ACHN (cell line): ENCODE measurements at places on chromosomes 2 and 18.

- DNase-seq, result peak; percentile 86
These were observed 1.5 kb upstream of the EPHA4 start for GRCh38 chr2:221573430-221574230.

GRCh38 chr2:12211326-12212175 is 465.1 kb downstream of the LPIN1 start:
- DNase-seq, result no peak

DNA sequence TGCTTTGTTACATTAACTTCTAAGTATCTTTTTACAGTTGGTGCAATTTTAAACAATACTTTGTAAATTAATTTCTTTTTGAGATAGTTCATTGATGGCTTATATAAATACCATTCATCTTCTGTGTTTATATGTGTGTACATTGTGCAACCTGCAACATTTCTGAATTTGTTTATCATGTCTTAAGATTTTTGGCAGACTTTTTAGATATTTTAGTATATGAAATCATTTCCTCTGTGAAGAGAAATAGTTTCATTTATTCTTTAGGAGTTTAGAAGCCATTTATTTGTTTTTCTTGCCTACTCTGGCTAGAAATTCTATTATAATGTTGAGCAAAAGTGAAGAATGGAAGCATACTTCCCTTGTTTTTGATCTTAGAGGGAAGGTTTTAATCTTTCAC is 337.8 kb upstream of the DSEL start:
- no peak for DNase-seq

DNA sequence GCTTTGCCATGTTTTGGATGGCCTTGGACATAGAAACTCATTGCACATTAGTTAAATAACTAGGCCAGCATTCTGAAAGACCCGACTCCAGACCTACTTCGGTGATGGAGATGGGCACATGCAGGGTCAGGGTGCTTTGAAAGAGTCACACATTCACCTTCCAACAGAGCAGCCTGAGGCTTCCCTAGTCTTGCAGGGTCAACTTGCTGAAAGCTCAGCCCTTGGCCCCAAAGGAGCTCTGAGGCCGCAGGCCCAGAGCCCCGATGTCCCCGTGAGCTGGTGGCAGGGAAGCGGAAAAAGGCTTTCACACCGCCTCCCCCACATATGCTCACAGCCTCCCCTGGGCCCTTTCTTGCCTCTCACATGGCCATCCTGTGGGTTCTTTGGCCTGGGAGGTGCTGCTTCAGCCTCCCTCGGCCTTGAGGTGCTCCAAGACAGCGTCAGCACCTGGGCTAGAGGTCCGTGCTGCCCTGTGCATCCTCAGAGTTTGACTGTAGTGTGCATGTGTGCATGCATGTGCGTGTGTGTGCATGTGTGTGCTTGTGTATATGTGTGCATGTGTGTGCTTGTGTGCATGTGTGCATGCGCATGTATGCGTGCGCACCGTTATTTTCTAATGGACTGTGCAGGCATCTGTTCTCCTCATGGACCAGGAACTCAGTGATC is 21.6 kb downstream of the LDLRAD4 start:
- DNase-seq, result no peak

- no peak for DNase-seq
These were observed 198.8 kb downstream of the IRS1 start for GRCh38 chr2:226600802-226601201.

DNA sequence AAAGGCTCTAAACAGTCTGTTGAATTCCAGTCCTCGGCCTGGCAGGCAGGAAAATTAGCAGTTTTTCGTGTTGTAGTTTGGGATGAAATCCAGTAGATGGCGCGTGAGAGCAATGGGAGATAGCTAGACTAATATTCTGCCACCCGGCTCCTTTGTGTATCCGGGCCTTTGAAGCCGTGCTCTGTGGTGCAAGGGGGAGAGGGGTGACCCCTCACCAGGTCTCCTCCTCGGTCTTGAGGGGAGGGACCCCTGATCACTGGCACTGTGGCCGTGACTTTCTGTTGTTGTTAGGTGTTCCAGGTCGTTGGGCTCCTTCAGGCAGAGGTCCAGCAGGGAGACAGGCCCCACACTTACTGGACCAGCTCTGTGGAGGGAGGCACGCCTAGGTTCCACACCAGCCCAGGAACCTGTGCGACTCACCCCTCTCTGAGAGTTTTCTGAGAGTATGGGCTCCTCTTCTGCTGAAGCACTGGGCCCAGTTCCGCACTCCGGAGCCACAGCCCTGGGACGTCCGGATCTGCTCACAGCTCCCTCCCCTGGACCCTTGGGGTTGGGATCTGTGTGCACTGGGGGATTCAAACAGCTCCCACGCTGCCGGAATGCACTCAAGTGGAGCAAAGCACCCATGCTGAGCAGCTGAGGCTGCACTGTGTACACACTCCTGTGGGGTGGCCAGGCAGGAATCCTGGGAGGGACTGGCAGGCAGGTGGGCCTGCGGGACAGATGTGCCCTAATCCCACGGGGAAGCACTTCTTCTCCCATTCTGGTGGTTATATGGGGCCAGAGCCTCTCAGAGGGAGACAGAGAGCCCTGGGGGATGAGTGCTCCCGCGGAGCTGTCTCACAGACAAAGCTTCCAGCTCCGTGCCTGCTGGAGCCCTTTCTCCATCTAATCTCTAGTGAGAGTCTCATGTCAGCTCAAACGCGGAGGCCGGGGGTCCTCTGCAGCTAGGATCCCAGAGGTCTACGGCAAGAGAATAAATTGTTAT is 8.8 kb downstream of the GKN2 start:
- peak; percentile 80 for DNase-seq

- DNase-seq, result no peak
These were observed 60.7 kb downstream of the ASXL2 start for GRCh38 chr2:25817630-25818029.

DNA sequence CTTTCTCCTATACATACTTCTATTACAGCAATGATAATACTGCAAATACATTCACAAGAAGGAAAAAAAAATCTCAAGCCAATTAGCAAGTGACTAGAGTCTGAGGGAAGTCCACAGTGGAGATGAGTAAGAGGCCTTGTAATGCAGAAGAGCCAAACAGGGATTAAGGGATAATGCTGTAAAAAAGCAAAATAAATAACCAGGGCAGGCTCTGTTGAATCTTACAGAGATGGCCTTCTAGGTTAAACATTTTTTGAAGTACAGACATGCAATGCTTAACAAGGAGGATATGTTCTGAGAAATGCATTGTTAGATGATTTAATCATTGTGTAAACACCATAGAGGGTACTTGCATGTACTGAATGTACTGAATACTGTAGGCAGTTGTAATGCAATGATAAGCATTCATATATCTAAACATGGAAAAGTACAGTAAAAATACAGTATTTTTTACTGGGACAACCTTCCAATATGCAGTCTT is 122.1 kb upstream of the RMDN2 start:
- DNase-seq, result peak; percentile 19

DNA sequence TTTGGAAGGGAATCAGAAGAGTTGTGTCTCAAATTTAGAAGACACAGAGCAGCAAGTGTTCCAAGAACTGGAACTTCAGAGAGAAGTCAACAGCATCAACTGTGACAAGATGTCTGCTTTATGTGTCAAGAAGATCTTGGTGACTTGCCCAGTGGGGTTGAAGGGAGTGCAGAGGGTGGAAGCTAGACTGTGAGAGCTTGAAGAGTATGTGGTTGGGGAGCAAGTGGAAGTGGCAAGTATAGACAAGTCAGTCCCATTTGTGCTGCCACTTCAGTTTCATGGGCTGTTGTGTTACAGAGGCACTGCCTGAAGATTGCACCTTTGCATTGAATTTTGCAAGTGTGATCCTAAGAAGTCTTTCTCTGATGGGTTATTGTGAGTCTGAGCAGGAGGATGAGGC is 68.7 kb upstream of the MC2R start:
- DNase-seq, result no peak

GRCh38 chr2:28621172-28622100 is 125.6 kb downstream of the PLB1 start:
- DNase-seq, result peak; percentile 72

DNA sequence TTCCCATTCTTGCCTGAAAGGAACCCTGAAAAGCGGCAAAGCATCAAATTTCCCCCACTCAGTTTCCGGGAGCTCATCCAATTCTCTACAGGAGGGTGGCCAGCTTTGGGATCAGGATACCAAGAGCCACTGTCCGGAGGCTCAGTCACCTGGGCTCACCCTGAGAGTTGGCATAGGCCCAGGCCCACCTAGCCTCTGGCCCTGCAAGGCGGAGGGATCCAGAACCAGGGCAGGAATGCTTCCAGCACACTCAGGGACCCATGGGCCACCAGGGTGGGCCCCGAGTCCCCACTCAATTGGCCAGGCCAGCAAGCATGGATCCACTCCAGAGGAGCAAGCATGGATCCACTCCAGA is 432.9 kb upstream of the MYT1L start:
- no peak for DNase-seq

DNA sequence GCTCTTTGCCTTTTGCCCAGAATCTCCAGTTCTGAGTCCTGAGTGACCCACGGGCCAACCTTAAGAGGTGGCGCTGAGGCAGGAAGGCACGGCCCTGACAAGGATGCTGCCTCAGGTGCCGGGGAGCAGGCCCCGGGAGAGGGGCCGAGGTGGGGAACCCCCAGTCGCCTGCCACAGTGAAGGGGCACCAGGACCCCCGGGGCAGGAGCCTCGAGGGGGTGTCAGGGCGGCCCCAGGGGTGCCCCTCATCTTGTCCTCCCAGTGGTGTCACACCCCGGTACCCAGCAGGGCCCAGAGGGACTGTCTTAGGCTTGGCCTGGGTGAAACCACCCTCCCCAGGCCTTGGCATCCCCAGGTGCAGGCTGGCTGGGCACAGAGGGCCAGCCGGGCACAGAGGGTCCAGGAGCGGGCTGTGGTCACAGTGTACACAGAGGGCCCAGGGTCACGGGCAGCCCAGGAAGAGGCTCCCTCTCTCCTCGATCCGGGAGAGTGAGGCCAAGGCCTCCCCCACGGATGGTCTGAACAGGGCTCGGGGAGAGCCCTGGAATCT is 1.0 kb downstream of the PDCD1 start:
- DNase-seq, result no peak

DNA sequence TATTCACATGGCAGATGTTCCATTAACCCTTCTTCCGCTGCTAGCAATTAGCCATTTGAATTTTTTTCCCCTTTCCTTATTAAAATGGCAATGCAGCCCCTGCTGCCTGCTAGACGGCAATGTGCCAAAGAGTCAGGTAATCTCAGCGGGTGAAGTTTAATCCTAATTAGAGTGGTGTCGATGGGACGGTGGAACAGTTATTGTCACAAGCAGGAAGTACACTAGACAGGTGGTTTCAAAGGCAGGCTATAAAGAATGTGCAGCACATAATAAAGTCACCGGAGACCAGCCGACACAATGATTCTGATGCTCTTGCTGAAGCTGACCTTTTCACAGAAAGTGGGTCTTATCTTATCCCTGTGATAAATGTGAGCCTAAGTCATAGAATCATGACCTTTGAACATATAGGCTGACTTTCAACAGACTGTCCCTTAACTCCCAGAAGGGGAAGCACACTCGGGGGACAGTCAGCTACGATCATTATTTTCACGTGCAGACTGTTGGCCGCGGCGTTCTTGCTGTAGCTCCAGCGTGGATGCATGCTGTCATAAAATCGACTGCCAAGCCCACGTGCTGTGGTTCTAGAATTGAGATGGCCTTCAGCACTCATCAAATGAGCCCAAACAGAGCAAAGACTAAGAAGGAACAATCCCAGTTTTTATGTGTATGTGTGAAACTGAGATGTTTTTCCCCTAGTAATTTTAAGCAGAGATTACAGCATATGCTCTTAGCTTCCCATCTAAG is 926.2 kb upstream of the SOX11 start:
- no peak for DNase-seq

GRCh38 chr2:79909521-79909920 is 395.0 kb downstream of the LRRTM1 start:
- no peak for DNase-seq

DNA sequence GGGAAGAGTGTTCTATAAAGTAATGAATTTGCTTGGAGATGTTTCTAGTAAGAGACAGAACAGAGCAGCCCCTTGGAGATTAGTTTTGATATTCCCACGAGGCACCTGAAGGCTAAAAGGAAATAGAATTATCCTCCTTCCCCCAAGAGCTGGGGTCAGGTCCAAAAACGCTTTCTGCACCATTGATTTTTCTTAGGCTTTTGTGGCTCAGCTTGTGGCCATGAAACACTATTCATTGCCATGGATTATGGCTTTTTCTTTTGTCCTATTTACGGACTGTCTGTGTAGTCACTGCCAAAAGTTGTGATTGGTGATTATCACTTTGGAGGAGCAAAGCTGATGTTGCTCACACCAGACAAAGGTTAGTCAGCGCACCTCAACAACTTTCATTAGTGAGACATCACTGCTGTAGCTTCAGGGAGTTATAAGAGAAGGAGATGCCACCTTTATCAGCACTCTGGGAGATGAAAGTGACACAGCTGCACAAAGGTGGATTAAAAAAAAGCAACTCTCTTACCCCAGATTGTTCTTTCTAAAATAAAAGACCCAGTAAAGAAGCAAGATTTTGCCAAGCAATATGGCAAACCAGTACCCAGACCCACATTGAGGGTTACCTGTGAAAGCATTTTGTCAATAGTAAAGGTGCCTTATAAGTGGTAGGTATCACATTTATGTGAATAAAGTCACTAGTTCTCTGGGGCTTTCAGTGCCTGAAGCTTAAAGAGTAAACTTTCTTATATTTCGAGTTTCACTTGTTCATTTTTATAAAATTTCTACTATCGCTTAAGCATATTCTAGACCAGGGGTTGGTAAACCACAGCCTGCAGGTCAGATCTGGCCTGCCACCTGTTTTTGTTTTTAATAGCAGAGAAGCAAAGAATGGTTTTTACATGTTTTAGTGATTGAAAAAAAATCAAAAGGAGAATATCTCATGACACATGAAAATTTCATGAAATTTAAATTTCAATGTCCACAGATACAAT is 10.6 kb downstream of the CXCR4 start:
- no peak for DNase-seq

- DNase-seq, result no peak
These were observed 466.9 kb upstream of the HNRNPA3 start for GRCh38 chr2:176745543-176746200.

DNA sequence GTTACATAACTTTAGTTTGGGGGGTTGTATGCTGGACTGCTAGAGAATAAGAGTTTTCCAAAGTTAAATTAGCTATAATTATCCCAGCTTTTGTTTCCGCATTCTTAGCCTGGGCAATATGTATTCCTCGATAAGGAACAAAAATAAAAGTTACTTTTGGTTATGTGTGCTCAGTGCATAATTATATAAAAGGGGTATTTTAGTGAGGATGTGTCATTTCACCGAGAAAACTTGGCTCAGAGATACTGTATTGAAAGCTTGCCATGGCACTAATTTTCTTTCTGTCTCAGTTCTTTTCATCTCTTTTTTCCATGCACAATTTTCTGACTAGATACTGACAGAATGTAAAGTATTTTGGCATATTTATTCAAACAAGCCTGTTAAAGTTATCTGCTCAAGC is 28.2 kb downstream of the ARHGAP15 start:
- DNase-seq, result no peak
